ENCODE measurements at places on chromosomes 16 and 17.
A peak's percentile ranks its signal among the peaks of the same experiment; 100 is the strongest.

GRCh38 chr17:43536236-43536992 is 9.7 kb downstream of the ETV4 start:
- no peak for DNase-seq

DNA sequence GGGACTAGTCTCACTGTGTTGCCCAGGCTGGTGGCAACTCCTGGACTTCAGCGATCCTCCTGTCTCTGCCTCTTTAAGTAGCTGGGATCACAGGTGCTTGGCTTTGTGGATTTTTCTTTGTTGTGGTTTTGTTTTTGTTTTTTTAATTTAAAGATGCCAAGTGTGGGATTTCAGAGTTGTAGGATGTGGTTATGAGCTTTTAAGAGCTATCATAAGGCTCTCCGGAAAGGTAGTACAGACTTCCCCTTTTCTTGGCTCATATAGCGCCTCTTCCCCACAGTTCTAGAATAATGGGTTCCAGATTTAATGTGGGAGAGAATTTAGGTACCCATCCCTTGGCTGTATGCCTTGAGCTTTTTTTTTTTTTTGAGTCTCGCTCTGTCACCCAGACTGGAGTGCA is 17.1 kb downstream of the AKAP1 start:
- no peak for DNase-seq

DNA sequence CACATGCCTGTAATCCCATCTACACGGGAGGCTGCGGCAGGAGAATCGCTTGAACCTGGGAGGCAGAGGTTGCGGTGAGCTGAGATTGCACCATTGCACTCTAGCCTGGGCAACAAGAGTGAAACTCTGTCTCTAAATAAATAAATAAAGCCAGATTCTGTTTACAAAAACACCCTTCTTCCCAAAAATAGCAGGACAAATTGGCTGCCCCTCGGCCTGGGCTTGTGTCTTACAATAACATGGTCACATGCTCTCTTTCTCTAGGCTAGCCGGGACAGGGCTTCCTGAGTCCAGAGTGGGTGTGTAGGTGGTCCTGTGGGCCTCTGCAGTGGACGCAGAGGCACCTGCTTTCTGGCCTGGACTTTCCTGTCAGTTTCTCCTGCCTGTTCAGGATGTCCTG is 3.2 kb upstream of the EDC4 start:
- no peak for DNase-seq

- DNase-seq = peak; percentile 20
Observed at GRCh38 chr16:73171901-73172240, 123.9 kb upstream of the ZFHX3 start.

DNA sequence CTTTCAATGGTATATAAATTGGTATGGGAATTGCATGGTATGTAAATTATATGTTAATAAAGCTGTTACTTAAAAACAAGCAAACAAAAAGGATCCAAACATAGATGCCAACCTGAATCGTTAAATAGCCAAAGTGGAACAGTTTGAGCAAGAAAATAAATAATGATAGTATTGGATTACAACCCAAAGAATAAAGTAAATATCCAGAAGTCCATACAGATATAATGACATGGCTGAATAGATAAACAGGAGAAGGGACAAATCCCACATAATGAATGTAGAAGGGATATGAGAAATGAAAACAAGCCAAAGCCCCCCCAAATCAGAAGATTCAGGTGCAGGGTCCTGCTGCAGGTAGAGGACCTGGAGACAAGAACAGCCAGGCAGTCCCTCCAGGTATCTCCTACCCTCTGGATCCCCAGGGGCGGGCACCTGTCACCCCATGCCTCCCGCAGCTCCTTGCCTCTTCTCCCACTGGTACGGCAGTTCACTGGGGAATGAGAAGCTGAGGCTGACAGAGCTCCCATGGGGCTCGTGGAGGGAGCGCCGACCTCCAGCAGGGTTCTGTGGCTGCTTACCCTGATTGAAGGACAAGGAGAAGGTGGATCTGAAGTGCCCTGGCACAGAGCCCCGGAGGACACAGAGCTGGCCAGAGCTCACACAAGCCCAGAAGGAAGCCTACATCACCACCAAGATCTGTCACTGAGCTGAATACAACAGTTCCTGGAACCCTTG is 9.9 kb upstream of the LCAT start:
- no peak for DNase-seq

GRCh38 chr16:84446596-84447392 is 57.7 kb downstream of the MEAK7 start:
- DNase-seq = no peak

- DNase-seq = no peak
Observed at GRCh38 chr16:64358291-64358690, 763.6 kb downstream of the CDH11 start.

DNA sequence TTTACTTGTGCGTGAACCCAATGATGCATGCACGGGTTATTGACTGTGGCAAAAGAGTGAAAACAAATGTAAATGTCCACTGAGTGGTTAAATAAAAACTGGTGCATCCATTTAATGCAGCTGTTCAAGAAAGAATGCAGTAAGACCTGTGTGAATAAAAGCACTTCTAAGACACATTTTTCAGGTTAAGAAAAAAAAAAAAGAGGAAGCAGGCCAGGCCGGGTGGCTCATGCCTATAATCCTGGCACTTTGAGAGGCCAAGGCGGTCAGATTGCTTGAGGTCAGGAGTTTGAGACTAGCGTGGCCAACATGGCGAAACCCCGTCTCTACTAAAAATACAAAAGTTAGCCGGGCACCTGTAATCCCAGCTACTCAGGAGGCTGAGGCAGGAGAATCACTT is 11.8 kb downstream of the CNGB1 start:
- no peak for DNase-seq

- DNase-seq = no peak
Observed at GRCh38 chr16:8764525-8765250, 32.8 kb downstream of the TMEM186 start.

GRCh38 chr17:22694362-22695227 is 1002.3 kb downstream of the KCNJ18 start:
- no peak for DNase-seq

DNA sequence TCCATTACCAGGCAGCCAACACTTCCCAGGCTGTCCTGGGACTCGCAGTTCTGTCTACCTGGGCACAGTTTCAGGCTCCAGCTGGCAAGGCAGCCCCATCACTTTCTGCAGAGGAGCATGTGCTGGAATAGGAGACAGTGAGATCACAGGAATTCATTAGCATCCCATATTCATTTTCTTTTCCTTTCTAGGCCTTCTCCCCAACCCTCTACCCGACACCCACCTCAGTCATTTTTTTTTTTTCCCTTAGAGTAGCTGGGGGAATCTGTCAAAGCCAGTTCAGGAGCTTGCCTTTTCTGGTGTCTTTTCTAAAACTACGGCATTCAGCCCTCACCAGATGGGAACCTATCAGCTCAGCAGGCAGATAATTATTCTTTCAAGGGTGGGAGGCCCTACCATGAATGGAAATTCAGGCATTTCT is 42.4 kb upstream of the FBXO47 start:
- no peak for DNase-seq

GRCh38 chr16:3654249-3654991 is at the start of gene DNASE1:
Gene DNASE1 (plus strand): TSS chr16:3654691. CDS start chr16:3655374, 683 bp downstream.
- DNase-seq = peak; percentile 17

- DNase-seq = peak; percentile 37
Observed at GRCh38 chr17:27236717-27237315, 57.1 kb upstream of the WSB1 start.

GRCh38 chr16:73692861-73693260 is 603.8 kb upstream of the PSMD7 start:
- DNase-seq = no peak

DNA sequence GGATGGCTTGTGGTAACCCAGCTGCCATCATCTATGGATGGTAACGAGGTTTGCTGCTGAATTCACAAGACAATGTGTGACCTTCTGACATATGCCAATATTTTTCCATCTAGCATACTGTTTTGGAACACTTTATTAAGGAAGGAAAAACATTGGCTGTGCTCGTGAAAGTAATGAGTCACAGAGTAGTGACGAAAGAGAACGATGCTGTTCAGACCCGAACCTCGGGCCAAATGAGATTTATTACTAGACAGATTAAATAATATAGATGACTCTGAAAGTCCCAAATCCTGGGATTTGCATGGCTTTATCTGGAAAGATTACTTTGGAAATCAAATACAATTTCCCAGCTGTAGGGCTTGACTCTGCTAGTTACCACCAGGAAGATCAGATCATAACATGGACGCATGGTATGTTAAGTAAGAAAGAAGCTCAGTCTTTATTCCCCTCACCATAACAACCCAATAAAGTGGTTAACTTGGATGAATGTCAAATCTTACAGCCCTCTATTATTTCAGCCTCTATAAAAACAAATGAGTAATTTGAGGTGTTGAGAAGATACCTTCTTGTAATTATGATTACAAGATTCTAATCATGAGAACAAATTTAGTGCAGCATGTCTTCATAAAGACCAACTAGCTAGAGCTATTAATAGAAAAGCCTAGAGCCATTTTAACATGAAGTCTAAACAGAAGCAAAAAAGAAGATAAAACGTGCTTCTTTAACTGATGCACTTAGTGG is 32.6 kb downstream of the ERN1 start:
- no peak for DNase-seq

- no peak for DNase-seq
Observed at GRCh38 chr16:88494335-88495154, 41.5 kb downstream of the ZFPM1 start.

- DNase-seq = no peak
Observed at GRCh38 chr17:69516911-69517310, 102.4 kb downstream of the MAP2K6 start.

DNA sequence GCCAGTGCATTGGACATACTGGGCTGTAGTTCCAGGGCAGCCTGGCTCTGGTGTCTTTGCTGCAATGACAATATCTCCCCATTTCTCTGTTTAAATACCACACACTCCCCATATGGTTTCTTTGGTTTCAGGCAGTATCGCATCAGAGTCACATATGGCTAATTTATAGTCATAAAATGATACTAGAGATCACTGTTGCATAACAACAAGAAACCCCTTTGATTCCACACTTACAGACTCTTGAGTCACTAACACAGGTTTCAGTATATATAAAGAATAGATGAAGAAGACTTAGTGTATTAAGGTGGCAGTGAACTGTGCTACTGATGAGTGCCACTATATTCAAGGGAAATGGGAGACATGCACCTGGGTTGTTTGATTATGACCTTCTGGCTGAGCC is 281.6 kb downstream of the WWOX start:
- DNase-seq = no peak

GRCh38 chr16:3949946-3950342 is 69.4 kb upstream of the CREBBP start:
- no peak for DNase-seq

DNA sequence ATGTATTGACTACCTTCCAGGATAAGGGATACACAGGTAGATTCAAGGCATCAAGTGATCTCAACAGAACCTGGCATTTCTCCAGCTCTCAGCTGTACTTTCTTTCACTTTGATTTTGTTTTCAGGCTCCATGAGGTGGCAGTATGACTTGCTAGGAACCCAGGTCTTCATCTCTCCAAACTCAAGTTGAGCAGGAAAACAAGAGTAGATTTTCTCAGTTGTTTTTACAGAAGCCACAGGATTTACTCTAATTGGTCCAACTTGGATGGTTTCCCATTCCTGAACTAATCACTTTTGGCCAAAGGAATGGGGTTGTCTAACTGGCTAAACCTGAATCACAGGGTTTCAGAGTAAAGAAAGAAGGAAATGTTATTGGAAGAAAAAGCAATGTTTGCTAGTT is 146.6 kb downstream of the TRIM37 start:
- DNase-seq = peak; percentile 42

DNA sequence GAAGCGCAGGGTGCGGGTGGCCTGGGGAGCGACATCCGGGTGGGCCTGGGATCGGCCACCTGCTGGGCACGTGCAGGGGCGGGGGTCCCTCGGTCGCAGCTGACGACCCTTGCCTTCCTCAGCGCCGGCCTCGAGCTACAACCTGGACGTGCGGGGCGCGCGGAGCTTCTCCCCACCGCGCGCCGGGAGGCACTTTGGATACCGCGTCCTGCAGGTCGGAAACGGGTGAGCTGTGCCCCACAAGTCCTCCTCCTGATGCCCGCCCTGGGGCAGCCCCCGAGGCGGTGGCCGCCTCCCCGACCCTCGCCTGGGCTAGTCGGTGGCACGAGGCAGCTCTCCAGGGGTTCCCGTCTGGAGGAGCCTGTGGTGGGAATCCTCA is 1.5 kb downstream of the ITGAL start:
- DNase-seq = no peak

- DNase-seq = peak; percentile 78
Observed at GRCh38 chr16:14202697-14203096, 131.6 kb downstream of the MRTFB start.

DNA sequence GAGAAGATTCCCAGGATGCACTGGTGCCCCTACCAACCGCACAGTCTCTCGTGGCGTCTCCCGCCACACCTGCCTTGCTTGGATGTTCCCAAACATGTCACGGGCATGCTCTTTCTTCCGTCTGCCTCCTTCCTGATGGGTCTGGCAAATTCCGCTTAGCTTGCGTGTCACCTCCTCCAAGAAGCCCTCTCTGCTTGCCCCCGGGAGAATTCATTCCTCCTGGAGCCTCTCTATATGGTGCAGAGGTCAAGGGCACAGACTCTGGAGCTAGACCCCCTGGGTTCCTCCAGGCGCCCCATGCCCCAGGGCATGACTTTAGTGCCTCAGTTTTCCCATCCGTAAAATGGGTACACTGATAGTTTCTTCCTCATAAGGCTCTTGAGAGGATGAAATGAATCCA is 21.1 kb downstream of the LITAF start:
- DNase-seq = no peak

GRCh38 chr16:89964201-89964600 is 15.6 kb downstream of the DEF8 start:
- no peak for DNase-seq

- peak; percentile 30 for DNase-seq
Observed at GRCh38 chr17:41717408-41718286, 5.5 kb downstream of the GAST start.

DNA sequence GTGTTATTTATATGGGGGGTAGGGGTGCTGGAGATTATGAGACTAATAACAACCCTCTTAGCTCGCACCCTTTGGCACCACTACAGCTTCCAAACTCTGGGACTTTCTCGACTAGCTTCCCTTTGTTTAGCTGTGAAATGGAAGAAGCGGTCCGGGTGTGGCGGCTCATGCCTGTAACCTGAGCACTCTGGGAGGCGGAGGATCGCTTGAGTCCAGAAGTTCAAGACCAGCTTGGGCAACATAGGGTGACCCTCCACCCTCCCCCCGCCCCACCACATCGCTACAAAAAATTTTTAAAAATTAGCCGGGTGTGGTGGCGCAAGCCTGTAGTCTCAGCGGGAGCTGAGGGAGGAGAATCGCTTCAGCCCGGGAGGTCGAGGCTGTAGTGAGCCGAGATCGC is 814 bp upstream of the CDH3 start:
- peak; percentile 4 for DNase-seq

- no peak for DNase-seq
Observed at GRCh38 chr17:2924211-2924610, 128.0 kb downstream of the RAP1GAP2 start.

DNA sequence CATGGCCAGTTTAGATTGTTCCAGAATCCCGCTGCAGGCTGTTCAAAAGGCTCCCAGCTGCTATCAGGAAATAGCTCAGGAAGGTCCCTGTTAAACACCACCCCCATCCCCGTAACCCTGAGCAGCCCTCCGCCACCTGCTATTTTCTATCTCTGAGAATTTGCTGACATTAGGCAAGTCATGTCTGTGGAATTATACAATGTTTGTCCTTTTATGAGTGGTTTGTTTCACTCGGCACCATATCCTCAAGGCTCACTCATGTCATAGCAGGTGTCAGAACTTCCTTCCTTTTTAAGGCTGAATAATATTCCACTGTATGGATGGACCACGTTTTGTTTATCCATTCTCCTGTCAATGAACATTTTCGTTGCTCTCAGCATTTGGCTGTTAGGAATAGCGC is 164.3 kb upstream of the FOXF1 start:
- DNase-seq = no peak
